ENCODE measurements at places on chromosomes 13 and 19. TPM values are rescaled to one million over a fixed set of nuclear protein-coding genes. Genes with fewer than 3 reads are reported as not detected.
A peak's percentile ranks its signal among the peaks of the same experiment; 100 is the strongest.

DNA sequence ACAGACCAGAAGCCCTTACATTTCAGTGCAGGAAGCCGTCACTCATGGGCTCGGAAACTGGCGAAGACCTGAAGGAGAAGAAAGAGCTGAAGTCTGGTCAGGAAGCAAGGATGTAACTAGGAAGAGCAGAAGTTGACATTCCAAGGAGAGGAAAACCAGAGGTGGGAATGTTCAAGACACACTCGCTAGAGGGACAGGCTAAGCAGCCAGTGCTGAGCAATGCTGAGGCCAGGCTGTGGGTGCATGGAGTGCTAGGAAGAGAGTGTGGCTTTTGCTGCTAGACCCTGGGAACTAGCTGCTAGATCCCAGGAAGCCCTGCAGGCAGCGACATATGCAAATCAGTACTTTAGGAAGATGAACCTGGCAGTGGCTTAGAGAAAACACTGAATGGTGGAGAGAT, 12.1 kb upstream of the URAD start:
- no peak for DNase-seq

Gene THSD8
- not detected for total RNA-seq

GRCh38 chr19:48127561-48127960, 16.9 kb upstream of the PLA2G4C start:
- no peak for DNase-seq

DNA sequence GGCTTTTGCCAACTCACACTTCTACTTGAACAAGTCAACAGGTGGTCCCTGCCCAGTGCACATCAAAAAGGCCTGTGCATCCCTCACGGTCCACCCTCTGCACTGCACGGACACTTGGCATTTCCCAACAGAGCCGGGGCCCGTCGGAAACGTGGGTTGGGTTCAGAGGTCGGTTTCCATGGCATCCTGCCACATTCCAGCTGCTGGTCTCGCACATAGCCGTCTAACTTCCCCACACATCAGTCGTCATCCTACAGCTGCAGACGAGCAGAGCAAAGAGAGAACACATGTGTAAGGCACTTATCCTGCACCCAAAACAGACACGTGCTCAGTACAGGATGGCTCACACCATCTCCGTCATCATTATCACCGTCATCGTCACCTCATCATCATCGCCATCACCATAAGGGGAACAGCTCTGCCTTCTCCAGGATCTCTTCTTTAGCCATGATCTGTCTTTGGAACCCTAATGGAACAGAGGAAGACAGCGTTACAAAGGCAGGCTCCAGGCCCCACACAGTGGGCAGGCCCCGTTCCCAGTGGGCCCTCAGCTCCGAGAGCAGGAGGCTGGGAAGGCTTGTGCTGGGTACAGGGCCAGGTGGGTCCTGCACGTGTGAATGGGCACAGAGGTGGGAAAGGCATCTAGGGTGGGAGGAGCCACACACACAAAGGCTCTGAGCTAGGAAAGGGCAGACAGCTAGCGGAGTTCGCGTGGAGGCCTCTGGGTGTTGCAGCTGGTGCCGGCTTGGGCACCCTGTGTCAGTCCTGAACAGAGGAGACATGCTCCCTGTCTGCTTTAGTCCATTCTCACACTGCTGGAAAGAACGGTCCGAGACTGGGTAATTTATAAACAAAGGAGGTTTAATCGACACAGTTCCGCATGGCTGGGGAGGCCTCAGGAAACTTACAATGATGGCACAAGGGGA, 170.8 kb upstream of the SOX1 start:
- no peak for DNase-seq

GRCh38 chr13:42181381-42181953, 90.5 kb upstream of the AKAP11 start:
- DNase-seq = peak; percentile 6

Gene C5AR1
- total RNA-seq = not detected

DNA sequence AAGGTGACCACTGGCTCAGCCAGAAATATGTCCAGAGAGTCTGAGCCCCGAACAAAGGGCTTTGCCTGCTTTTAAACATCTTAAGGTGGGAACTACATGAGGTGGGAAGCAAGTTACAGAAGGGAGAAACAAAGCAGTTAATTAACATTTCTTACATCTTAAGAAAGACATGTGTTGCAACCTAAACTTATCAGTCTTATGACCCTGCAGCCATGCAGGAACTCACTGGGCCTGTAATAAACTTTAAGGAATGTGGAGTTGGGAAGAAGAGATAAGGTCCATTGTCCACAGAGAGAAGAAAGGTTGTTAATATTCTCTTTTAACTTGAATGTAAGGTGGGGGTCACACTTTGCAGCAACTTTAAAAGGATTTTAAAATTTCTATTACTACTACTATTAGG, 46.8 kb upstream of the CYP2A7 start:
- DNase-seq = peak; percentile 44

Measured in cardiac muscle cell (in vitro differentiated cells and primary cell).